ENCODE measurements at places on chromosomes 11 and 22. TPM values are rescaled to one million over a fixed set of nuclear protein-coding genes. Genes with fewer than 3 reads are reported as not detected.
A peak's percentile ranks its signal among the peaks of the same experiment; 100 is the strongest.

The ACTN3 gene
- 0.24 TPM for polyA plus RNA-seq

The LRP4 gene
- polyA plus RNA-seq, result 20.1 TPM

The JRKL gene
- polyA plus RNA-seq, result 26.4 TPM

The VPS51 gene
- 99.6 TPM for polyA plus RNA-seq

The OR52I2 gene
- not detected for polyA plus RNA-seq

The KRTAP5-1 gene
- polyA plus RNA-seq, result not detected

The CNTF gene
- 1.2 TPM for polyA plus RNA-seq

The APOL4 gene
- 14.6 TPM for polyA plus RNA-seq

DNA sequence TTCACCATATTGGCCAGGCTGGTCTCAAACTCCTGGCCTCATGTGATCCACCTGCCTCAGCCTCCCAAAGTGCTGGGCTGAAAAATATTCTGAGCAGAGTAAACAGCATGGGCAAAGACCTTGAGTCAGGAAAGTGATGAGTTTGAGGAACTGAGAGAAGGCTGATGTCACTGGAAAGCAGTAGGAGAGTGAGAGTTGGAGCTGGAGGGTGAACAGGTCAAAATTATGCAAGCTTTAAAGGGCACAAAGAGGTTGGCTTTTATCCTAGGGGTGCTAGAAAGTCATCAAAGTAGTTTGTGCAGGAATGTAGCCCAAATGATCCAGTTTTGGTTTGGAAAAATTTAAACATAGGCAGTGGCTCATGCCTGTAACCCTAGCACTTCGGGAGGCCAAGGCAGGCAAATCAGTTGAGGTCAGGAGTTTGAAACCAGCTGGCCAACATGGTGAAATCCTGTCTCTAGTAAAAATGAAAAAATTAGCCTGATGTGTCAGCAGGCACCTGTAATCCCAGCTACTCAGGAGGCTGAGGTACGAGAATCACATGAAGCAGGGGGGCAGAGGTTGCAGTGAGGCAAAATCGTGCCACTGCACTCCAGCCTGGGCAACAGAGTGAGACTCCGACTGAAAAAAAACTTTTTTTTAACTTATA is 44.7 kb upstream of the CXCR5 start:
- no peak for DNase-seq

DNA sequence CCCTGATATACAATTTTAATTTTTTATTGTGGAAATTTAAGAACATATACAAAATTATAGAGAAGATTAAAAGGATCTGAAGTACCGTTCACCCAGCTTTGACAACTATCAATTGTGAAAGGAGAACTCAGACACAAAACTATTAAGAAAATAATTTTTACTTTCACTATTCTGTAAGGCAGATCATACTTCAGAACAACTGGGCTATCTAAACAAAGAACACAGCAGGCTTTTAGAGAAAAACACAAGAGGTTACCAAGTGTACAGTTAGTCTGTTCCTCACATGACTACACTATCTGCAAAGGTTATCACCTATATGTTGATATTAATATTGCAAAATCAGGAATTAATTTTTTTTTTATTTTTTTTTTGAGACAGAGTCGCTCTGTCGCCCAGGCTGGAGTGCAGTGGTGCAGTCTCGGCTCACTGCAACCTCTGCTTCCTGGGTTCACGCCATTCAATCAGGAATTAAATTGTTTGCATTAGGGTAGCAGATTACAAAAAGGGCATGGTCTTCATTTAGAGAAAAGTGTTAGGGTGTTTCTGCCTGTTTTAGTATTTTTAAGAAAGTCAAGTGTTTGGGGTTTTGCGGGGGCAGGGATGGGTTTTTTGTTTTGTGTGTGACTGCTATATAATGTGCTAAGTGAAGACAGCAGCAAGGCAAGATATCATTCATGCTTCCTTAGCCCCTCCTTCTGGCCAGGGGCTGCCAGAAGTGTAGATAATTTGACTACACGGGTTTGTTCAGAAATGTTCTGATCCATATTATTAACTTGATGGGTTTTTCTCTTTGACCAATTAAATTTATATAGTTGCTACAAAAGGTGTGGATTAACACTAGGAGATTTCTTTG is 27.6 kb upstream of the SIK2 start:
- no peak for DNase-seq

DNA sequence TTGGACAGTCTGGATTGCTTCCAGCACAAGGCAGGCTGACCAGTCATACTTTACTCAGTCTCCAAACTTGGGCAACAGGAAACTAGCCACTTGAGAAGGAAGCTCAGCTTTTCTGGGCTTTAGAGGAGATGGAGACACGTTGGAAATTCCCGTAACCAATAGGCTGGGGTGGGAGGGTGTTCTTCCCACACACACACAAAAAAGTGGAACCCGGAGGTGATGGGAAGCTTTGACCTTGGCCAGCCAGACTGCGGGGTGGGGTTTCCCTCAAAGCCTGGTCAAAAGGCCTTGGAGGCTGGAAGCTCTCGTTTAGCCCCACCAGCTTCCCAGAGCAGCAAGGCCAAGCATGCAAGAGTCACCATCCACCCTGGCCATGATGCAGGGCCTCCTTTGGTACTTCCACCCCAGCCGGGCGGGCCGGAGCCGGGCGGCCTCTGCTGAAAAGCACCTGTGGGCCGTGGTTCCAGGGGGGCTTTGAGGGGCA is 126.2 kb downstream of the BCR start:
- no peak for DNase-seq

DNA sequence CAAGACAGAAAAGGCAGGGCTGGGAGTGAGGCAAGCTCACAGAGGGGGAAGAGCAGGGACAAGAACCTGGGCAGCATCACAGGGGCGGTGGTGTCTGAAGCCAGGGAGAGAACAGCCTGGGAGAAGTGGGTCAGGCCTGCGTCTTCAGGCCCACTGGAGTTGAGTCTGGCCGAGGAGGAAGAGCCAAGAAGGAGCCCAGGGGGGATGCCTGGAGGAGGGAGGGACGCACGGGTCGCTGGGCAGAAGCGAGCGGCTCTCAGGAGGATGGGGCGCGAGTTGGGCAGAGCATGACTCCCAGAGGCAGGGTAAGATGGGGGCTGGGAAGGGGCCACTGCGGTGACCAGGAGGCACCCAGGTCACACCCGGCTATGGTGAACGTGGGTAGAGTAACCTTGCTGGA is 18.5 kb downstream of the LRFN4 start:
- no peak for DNase-seq

GRCh38 chr22:43993072-43993760 is 30.9 kb upstream of the PARVB start:
- DNase-seq, result peak; percentile 35

DNA sequence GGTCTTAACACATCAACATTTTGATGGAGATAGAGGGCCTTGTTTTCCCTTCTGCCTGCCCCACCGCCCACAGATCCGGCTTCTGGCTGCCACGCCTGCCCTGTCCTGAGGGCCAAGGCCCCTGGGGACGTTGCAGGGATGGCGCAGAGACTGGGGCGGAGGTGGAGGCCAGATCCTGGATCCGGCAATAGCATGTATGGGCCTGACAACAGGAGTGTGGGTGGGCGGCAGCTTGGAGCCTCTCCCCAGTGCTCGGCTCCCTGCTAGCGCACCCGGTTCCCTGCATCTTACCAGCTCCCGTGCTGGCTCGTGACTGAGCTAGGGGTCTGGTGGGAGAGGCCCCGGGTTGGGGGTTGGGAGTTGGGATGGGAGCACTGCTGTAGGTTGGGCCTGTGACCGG is 95.6 kb downstream of the ZBTB16 start:
- no peak for DNase-seq

DNA sequence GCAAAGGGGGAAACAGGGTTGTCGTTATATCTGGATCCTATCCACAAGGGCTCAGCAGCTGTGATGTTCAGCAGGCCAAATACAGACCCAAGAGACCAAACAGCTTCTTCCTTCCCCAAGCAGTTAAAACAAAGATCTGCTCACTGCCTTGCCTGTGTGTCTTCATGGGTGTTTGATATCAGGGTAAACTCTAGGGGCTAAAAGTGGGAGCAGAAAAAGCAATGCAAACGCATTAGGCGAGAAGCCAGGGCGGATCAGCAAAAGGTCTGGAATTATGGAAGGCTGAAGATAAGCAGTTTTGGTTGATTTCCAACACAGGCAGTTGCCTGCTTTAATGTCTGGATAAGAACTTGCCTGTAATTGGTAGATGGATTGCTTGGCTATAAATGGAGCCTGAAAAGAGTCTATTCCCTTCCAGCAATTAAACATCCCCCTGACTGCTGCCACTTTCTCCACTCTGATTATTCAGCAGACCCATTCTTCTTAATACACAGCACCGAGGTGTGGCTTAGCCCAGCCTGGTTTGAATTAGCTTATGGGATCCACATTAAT is 126.3 kb downstream of the COMMD9 start:
- peak; percentile 63 for DNase-seq

DNA sequence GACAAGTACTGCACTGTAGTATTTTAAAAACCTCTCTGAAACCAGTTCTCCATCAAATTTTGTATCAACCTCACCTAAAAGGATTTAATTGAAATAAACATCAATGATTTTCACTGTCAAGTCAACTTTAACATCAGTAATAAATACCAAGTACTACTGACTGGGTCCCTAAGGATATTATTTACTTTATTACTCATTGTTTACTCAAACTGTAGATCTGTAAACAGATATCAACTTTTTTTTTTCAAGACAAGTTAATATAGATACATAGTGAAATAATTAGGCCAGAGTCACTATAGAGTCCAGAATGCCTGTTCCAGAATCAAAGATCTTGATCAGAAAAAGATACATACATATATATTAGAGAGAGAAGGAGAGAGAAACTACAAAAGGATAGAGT is 1.6 kb downstream of the RNF141 start:
- DNase-seq, result no peak

DNA sequence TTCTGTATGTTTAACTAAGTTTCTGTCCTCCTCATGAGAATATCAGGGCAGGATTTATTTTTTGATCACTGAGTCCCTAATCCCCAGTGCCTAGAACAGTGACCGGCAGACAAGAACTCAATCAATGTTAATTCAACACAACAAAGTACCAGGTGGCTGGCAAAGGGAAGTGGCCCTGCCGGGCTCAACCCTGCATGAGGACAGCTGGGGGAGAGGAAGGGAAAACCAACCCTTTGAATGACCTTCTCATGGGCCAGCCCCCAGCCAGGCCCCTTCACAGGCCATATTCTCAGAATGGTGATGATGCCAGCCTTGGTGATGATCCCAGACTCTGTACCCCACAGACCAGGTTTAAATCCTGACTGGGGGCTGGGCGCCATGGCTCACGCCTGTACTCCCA is 1.4 kb upstream of the MFNG start:
- DNase-seq, result no peak
